ENCODE measurements at places on chromosomes 11 and 22. TPM values are rescaled to one million over a fixed set of nuclear protein-coding genes. Genes with fewer than 3 reads are reported as not detected.

PDE3B gene
- total RNA-seq, result 24.3 TPM

PLEKHB1 gene
- total RNA-seq, result 42.7 TPM

KCNA4 gene
- total RNA-seq, result 1.2 TPM

NXPE2 gene
- total RNA-seq, result 0.26 TPM

OR4D5 gene
- total RNA-seq, result not detected

THY1 gene
- total RNA-seq, result 75.4 TPM
